Heart left ventricle (tissue), 16 donors: ENCODE measurements at places on chromosomes 13 and 19. TPM values are rescaled to one million over a fixed set of nuclear protein-coding genes. Genes with fewer than 3 reads are reported as not detected.

Gene ARL11
- 0.34 TPM for polyA plus RNA-seq

GRCh38 chr13:29801102-29801501 is 49.3 kb downstream of the UBL3 start:
- no peak for DNase-seq
- peaks cover 23% of the 10 kb centered on the region for H3K4me1 ChIP-seq
- H3K36me3 ChIP-seq: no peaks in the 10 kb centered on the region
- no peak overlapping the region for H3K27ac ChIP-seq
- no peak overlapping the region for H3K4me3 ChIP-seq

Gene ATP11A
- polyA plus RNA-seq: 20.5 TPM

- H3K27ac ChIP-seq: no peak overlapping the region
- no peaks in the 10 kb centered on the region for H3K4me1 ChIP-seq
- no peak for DNase-seq
- H3K27me3 ChIP-seq: no peaks in the 10 kb centered on the region
Observed at GRCh38 chr19:12924621-12925310, 5.7 kb upstream of the SYCE2 start.

DNA sequence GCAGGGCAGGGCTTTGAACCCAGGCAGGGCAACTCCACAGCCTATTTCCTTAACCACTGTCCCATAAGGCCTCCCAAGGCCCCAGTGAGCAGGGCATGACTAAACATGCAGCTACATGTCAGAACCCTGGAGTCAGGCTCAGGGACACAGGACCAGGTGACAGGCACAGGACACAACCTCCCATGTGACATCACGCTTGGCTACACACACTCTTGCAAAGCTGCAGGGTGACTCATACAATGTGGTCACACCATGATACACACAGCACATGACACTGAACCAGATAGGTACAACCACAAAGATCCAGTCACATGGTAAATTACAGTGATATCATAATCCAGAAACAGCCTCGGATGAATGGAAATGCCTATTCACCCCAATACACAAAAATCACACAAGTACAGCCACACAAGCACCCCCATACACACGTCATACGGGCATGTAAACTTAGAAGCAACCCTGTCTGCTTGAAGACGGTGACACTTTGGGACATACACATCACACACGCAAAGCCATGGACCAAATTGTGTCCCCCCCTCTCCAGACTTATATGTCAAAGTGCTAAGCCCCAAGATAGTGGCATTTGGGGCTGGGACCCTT is 14.5 kb downstream of the KLK4 start:
- no peaks in the 10 kb centered on the region for H3K36me3 ChIP-seq
- no peak overlapping the region for H3K4me3 ChIP-seq
- no peaks in the 10 kb centered on the region for H3K4me1 ChIP-seq
- H3K27ac ChIP-seq: no peak overlapping the region
- peaks cover 13% of the 10 kb centered on the region for H3K27me3 ChIP-seq
- DNase-seq: no peak

Gene GJB6
- polyA plus RNA-seq: not detected
